Pancreas (tissue), 10 donors: ENCODE measurements at places on chromosomes 1 and 21.
A peak's percentile ranks its signal among the peaks of the same experiment; 100 is the strongest.

- DNase-seq = no peak
Observed at GRCh38 chr1:56496821-56497772, 82.3 kb downstream of the PLPP3 start.

GRCh38 chr1:53685272-53686051 is 53.5 kb downstream of the GLIS1 start:
- DNase-seq = no peak

DNA sequence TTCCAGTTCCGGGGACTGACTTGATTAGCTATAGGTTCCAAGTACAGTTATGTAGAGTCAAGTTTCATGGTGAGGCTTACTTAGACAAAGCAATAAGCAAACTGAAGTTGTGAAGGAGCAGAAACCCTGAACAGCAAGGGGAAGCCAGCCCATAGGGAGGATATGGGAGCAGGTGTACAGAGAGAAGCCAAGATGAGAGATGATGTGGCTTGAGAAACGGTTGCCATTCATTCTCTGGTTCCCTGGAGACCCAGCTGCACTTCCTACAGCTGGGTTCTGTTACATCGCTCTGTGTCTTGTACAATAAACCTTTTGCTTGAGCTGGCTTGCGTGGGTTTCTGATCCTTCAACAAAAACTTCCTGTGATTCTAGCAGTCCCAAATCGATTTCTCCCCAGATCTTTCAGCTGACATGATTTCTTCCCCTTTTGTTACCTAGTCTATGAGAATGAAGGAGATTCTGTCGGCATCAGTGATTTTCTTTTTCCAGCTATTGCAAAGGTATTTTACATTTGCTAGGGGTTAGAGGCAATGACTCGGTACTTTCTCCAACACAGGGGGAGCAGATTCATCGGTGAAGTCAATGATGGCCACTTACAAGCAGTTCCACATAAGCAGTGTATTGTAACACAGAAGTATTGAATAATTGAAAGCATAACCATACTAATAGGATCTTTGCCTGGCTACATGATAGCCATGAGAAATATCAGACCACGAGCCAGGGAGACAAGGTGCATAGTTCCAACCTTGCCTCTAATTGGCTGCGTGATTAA is 67.3 kb downstream of the URB2 start:
- no peak for DNase-seq

GRCh38 chr1:12143631-12144155 is 23.1 kb upstream of the TNFRSF1B start:
- no peak for DNase-seq

- DNase-seq = no peak
Observed at GRCh38 chr1:237774246-237774645, 116.5 kb downstream of the ZP4 start.

- no peak for DNase-seq
Observed at GRCh38 chr1:88462488-88463261, 221.4 kb upstream of the PKN2 start.

DNA sequence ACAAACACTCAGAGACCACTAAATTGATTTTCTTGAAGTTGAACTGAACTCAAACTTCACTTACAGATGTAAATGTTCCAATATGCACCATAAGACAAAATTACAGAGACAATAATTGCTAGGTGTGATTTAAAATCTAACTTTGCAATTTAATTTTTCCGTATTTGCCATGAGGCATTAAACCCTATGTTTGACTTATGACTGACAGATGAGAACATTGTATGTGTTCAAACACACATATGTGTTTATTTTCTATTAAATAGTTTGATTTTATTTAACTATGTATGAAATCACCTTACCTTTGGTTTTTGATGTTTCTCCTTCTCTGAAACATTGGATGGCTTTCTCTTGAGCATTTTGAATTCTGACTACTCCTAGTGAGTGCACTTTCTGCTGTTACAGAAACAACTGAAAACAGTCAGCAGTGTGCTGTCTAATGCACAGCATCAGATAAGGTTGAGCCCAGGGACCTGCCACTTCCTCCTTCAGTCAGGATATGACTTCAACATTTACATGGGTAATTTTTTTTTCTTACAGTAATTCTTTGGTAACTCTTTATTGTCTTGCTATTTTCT is at the start of gene SAMSN1:
Gene SAMSN1 (minus strand): TSS at position 410 of the 575 bp plus-strand sequence. CDS start 54 bp downstream, at position 356.
- no peak for DNase-seq

DNA sequence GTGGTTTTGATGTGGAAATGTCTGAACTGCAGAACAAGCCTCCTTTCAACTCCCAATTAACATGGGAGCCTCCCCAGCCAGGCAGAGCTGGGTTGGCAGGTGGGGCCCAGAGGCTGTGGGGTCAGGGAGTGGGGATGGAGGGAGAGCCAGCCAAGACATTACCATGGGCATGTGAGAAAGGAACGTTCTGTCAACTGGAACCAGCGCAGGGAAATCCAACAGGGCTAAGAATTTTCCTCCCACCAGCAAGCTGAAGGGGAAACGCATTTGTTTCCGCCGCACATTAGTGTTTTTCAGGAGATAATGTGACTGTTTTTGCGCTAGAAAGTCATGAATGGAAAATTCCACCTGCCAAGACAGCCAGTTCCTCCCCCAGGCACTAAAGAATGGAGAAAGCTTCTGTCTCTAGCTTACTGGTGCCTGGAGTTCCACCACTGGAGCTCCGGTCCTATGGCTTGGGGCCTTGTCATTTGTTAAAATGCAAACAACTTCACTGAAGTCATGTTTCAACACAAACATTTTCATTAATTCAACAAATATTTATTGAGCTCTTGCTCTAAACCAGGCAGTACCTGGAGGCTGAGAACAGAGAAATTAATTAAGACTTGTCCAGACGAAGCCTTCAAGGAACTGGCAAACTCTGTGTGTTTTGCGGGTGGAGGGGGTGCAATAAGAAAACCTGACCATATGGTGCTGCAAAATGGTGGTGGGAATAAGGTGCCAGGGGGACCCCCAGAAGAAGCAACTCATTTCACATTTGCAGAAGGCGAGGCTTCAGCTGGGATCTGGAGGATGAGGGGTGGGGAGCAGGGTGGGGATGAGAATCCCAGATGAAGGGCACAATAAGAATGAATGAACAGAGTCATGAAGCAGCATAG is 305.1 kb downstream of the MATN1 start:
- no peak for DNase-seq

DNA sequence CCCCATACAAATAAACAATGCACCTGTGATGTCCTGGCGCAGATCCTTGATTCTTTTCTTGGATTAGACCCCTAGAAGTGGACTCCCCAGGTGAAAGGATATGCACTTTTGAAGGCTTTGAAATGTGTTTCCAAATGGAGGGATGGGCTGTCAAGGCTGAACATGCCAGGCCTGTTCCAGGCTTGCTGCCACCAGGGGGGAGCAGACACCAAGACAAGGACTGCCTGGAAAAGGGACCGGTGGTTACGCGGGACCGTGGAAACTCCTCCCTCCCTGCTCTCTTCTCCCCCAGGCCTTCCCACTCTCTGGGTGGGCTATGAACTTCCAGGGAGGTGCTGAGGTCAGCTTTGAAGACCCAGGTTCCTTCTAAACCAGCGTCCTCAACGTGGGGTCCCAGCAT is 12.7 kb downstream of the C1QB start:
- DNase-seq = no peak

GRCh38 chr1:96509951-96510350 is 211.6 kb upstream of the PTBP2 start:
- DNase-seq = no peak

GRCh38 chr1:196486346-196486745 is 121.9 kb downstream of the KCNT2 start:
- no peak for DNase-seq

GRCh38 chr1:30758121-30758688 is 631 bp upstream of the LAPTM5 start:
- no peak for DNase-seq

- no peak for DNase-seq
Observed at GRCh38 chr1:15678578-15678977, 5.5 kb upstream of the PLEKHM2 start.

- DNase-seq = no peak
Observed at GRCh38 chr1:210689826-210690225, 361.1 kb downstream of the HHAT start.

DNA sequence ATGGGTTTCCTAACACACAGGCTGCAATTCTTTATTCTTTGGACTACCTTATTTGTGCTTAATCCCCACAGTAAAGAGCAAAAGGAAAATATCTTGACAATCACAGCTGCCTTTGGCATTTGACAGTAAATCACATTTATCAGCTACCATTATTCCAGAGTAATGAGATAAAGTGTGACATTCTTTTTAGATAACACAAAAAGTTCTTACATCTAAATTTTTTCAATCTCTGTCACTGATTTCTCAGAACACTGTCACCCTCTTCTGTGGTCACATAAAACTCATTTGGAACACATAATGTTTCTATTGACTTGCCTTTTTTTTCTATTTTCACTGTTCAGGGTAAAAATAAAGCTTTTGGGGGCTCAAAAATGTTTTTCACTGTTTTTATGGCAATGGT is 484.6 kb downstream of the LTN1 start:
- DNase-seq = no peak

- no peak for DNase-seq
Observed at GRCh38 chr1:73100216-73100615, 817.9 kb upstream of the NEGR1 start.

GRCh38 chr1:233945573-233945972 is 41.1 kb downstream of the SLC35F3 start:
- no peak for DNase-seq

DNA sequence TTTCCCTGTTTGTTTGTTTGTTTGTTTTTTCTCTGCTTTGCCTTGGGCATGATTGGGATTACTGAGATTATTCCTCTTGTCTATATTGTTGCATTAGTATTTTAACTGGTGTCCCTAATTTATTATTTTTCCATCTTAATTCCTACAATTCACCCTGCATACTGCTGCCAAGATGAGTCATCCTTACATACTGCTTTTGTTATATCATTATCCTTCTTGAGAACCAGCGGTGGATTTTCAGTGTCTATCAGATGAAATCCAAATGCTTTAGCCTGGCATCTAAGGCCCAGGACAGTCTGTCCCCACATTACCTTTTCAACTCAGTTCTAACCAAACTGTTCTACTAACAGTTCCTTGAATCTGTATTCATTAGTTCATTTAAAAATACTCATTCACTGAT is 101.7 kb downstream of the OLFML2B start:
- no peak for DNase-seq

DNA sequence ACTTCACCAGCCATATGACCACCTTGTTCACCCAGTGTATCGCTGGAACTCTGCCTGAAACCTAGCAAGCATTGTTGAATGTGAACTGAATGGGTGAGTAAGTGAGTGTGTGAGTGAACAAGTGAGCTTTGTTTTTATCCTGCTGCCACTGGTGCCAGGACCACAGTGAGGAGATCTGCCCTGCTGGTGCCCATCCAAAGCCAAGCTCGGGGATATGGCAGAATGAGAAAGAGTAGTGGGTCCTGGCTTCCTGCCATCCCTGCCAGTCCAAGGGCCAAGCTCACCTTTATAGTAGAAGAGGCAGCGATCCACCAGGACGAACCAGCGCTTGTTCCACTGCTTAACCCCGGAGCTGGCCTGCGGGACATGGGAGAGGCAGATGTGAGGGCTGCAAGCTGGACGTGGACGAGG is 53.4 kb upstream of the GOLT1A start:
- DNase-seq = no peak

- no peak for DNase-seq
Observed at GRCh38 chr1:112594208-112594876, 24.6 kb downstream of the ST7L start.

DNA sequence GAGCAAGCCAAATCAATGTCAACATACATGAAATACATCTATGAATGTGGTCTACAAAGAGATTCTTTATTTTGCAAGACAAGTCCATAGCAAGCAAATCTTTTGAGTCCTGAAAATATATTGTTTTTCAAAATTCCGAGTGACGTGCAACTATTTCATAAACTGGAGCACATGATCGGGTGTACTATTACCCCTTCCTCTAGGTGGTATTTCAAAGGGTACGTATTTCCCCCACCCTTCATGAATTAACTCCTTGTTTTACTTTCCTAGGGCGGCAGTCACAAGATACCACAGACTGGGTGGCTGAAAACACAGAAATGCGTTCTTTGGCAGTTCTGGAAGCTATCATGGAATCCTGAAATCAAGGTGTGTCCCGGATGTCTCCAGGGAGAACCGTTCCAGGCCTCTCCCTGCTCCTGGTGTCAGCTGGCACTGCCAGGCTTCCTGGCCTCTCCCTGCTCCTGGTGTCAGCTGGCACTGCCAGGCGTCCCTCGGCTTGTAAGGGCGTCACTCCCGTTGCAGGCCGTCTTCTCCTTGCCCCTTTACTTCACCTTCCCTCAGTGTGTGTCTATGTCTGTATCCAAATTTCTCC is 55.3 kb downstream of the RIPK4 start:
- no peak for DNase-seq

DNA sequence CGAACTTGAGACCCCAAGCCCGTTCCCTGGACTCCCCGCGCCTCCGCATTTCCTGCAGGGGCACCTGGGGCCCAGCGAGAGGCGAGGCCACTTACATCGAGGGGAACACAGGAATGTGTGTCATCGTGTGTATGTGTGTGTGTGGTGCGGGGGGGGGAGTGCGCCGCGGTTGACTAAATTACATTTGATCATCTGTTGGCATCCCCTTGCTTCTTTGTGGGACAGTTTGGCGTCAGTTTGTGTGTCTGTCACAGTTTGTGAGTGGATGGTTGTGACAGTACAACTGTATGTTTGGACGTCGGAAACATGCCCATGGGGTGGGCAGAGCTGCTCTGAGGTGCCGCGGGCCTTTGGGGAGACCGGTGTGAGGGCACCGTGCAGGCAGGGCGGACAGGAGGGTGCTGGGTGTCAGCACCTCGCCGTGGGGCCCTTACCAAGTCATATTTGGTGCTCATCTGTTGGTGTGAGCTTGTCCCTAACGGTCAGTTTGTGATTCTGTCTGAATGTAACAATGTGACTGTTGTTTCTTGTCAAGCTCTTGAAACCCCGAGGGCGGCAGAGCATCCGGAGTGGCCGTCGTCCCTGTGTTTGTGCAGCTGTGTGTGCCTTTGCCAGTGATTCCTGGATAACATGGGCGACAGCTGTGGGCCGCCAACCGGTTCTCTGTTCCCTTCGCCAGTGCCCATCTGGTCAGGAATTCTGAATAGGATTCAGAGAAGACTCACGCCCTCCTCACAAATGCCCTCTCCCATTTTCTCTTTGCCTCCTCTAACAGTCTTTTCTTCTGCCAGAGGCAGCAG is 899 bp downstream of the OPRD1 start:
- no peak for DNase-seq

- DNase-seq = no peak
Observed at GRCh38 chr1:19557609-19558051, 72.3 kb upstream of the CAPZB start.

GRCh38 chr21:26844258-26845065 is 747 bp downstream of the ADAMTS1 start:
- DNase-seq = peak; percentile 60

DNA sequence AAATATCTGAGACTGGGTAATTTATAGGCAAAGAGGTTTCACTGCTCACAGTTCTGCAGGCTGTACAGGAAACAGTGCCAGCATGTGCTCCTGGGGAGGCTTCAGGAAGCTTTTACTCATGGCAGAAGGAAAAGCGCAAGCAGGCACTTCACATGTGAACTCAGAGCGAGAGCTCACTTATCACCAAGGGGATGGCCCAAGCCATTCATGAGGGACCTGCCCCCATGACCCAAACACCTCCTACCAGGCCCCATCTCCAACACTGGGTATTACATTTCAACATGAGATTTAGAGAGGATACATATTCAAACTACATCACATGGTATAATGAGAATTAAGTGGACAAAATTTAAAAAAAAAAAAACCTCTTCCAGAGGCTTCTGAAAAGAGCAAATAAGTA is 13.7 kb downstream of the WASF2 start:
- DNase-seq = no peak
